ENCODE measurements at places on chromosomes 16 and 17.

- DNase-seq, result no peak
Observed at GRCh38 chr16:47247690-47248089, 103.9 kb upstream of the NETO2 start.

DNA sequence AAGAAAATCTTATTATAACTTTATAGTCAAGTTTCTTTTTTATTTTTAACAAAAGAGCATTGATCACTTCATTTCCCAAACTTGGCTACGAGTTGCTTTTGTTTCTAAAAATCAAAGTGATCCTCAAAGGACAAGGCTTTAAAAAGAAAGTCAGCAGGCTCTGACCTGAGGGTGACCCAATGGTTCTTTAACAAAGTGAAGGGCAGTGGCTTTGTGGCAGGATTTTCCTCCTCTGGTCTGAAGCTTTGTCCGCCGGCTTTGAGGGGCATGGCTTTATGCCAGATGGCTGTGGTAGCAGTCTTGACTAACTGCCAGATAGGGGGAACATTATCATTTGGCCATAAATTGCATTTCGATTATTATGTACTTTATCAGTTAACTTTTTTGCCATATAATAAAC is 28.5 kb downstream of the IQCK start:
- DNase-seq, result no peak

GRCh38 chr16:17532338-17532995 is 61.7 kb upstream of the XYLT1 start:
- DNase-seq, result no peak

DNA sequence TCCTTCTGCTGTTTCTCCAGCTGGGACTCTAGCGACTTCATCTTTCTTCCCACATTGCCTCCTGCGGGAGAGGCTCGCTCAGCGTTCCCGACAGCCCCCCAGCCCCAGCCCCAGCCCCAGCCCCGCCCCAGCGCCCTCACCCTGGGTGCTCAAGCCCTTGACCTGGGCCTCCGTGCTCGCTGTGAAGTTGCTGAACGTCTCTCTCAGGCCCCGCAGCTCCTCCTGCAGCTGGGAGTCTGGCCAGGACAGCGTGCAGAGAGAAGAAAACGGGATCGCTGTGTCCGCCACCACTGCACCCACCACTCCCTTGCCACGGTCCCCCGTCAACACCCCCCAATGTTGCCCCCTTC is 2.4 kb downstream of the ASGR1 start:
- DNase-seq, result no peak

GRCh38 chr16:50204453-50205108 is 51.5 kb downstream of the TENT4B start:
- no peak for DNase-seq

DNA sequence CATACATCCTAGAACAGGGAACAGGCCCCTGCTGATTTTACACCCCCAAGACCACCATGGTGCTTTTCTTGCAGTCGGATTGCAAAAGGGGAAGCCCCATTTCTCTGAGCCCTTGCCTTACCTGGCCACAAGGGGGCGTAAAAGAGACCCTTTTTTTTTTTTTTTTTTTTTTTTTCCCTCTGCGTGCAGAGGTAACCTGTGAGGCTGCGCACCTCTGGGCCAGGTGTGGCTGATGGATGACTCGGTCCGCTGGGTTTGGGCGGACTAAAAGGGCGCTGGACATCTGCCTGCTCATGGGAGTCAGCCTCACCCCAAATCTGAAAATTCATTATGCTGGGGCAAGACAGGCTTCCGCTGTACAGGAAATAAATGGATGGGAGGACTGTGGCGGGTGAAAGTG is 281.0 kb downstream of the CBLN1 start:
- DNase-seq, result no peak

DNA sequence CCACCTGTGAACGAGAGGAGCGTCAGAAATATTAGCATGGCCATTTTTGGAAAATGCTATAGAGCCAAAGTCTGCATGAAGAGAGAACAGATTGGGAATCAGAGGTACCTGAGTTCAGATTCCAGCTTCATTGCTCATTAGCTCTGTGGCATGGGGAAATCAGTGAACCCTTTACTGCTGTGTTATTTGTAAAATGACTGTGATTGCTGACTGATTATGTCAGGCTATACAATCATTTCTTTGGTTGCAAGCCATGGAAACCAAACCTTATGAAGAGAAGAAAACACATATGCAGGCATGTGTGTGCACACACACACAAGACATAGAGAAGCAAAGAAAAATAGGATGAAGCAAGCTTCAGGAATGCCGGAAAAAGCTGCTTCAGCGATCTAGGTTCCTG is 101.4 kb upstream of the HSBP1 start:
- no peak for DNase-seq

GRCh38 chr16:12874186-12874585 is 27.2 kb upstream of the SHISA9 start:
- no peak for DNase-seq

DNA sequence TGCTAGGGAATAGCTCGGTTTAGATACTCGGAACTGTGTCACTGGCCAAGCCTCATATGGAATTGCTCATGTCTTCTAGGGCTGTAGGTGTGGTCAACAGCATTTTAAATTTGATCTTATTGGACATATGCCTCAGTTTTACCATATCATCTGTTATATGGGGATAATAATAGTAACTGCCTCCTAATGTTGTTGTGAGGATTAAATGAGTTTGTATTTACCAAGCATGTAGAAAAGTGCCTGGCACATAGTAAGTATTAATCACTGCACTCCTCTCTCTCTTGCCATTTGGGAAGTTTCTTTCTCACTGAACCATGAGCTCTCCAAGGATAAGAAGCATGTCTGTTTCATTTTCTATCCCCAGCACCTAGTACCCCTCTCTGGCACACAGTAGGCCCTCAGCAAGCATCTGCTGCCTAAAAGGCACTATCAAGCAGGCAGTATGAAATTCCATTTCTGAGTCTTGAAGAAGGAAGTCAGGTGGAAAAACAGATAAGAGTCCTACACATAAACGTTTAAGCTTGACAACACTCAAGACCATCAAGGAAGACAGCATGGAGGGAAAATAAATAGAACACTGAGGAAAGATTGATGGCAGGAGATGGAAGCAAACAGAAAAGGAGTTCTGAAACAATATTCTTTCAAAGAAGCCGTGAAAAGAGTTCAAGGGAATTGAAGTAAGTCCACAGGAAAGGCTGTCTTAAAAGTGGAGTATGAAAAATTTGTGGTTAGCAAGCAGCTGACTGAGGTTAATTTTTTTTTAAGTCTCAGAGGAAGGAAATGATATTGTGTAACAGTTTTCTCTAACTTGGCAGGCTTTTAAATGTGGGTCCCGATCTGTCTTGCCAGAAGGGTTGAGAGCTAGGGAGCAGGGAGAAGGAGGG is 2.2 kb upstream of the ATP6V0A1 start:
- peak; percentile 22 for DNase-seq

DNA sequence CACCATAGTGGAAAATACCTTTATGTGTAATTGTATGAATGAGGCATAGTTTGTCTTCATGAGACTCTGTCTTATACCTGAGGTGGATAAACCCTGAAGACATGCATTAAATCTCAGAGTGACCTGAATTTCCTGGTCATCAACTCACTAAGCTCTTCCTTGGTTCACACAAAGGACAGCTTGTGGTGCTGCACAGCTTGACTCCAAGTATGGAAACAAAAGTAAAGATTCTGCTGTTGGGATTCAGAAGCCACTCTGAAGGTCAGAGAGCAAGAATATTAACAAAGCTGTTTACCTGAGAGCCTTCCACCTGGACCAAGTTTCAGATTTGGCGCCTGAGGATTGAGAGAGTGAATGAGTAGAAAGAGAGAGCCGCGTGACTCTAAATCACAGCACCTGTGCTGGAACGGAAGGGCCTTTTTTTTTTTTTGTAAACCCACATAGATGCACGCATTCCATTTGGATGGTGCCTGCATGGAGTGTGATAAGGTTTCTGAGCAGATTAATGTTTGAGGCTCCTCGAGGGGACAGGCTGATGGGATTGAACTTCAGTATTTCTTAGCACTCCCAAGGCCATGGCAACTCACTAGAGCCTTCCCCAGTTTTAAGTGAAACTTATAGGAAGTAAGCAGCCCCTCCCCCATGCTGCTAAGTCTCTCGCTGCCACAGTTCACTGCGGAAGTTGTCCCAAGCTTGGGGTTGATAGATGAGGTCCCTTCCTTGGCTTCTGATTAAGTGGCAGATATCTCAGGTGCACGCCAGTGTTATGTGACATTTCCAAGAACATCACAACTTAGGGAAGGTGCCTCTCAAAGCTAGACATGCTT is 28.7 kb downstream of the CALB2 start:
- no peak for DNase-seq

DNA sequence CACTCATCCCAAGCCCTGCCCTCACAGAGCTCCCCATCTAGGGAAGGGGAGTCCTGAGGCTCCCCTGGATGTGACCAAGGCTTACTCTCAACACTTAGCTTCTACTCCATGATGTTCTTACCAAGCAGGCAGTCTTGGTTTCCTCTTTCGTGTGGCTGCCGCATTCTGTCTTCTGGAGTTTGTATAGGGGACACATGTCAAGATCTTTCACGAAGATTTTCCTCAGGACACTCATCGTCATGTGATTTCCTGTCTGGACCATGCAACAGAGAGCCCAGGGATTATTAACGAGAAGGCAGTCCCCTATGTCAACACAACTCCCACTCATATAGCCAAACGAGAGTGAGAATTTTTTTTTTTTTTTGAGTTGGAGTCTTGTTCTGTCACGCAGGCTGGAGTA is 10.4 kb downstream of the PRSS54 start:
- no peak for DNase-seq

DNA sequence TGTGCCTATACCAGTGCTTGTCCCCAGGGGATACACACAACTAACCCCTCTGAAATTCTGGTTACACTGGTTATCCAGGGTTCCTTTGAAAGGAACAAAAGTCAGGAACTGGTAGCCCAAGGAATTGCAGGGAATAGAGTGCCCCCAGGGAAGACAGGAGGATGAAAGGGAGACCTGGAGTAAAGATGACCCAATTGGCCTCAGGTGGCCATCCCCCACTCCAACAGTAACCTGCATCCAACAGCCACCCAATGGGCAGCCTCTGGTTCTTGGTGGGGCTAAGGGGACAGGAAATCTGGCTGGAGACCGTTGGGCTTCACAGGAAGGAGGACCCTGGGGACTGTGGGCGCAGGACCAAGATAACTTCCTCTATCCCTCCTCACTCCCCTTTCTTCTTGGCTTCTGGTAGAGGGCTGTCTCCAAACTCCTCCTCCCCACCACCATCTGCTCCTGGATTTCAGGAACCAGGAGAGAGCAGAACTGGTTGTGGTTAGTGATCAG is 826 bp upstream of the MPO start:
- no peak for DNase-seq

DNA sequence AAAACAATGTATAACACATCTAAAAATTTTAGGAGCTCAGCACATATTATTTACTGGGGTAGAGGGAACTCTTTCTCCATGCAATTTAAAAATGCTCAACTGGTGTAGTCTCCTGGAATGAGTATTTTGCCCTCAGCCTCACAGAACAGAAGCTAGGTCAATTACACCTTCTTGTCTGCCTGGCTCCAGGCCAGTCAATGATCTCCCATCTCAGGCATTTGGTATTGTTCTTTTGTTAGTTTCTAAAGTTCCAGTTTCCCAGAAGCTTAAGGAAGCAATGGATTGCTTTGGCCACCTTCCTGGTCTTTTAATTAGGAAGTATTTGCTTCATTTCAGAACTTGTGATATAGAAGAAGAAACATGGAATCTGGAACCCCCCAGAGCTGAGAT is 360.3 kb upstream of the ASIC2 start:
- no peak for DNase-seq

GRCh38 chr17:27807567-27808470 is 7.5 kb upstream of the NOS2 start:
- peak; percentile 53 for DNase-seq

- DNase-seq, result no peak
Observed at GRCh38 chr17:49277638-49278037, 47.1 kb upstream of the PHOSPHO1 start.

GRCh38 chr16:5328546-5328945 is 231.0 kb upstream of the EEF2KMT start:
- DNase-seq, result no peak

All from right lobe of liver (tissue), 6 donors.